ENCODE measurements at places on chromosomes 2 and 18.

- peak; percentile 75 for DNase-seq
These were observed 413.7 kb upstream of the FAM98A start for GRCh38 chr2:34012715-34013302.

DNA sequence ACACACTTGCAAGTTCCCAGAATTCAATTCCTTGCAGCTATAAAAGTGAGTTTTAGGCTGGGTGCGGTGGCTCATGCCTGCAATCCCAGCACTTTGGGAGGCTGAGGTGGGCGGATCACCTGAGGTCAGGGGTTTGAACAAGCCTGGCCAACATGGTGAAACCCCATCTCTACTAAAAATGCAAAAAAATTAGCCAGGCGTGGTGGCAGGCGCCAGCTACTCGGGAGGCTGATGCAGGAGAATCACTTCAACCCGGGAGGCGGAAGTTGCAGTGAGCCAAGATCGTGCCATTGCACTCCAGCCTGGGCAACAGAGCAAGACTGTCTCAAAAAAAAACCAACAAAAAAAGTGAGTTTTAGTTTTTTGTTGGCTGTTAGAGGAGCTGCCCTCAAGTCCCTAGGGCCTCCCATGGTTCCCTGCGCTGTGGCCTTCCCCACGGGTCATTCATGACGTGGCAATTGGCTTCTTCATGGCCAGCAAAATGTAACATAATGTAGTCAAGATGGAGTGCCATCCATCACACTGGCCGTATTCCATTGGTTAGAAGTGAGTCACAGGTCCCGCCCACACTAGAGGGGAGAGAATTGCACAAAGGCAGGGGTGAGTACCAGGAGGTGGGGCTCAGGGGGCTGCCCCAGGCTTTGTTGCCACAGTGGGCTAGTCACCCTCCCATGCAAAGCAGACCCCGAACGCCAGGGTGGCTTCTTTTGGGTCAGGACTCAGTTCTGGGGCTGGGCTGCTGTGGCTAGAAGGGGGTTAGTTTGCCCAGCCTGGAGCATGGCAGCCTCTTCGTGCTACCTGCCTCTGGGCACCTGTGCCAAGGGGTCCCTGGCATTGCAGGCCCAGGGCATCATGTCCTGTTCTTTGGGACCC, 37.7 kb upstream of the INHBB start:
- no peak for DNase-seq

GRCh38 chr2:10329880-10330699, 27.4 kb downstream of the HPCAL1 start:
- DNase-seq, result no peak

DNA sequence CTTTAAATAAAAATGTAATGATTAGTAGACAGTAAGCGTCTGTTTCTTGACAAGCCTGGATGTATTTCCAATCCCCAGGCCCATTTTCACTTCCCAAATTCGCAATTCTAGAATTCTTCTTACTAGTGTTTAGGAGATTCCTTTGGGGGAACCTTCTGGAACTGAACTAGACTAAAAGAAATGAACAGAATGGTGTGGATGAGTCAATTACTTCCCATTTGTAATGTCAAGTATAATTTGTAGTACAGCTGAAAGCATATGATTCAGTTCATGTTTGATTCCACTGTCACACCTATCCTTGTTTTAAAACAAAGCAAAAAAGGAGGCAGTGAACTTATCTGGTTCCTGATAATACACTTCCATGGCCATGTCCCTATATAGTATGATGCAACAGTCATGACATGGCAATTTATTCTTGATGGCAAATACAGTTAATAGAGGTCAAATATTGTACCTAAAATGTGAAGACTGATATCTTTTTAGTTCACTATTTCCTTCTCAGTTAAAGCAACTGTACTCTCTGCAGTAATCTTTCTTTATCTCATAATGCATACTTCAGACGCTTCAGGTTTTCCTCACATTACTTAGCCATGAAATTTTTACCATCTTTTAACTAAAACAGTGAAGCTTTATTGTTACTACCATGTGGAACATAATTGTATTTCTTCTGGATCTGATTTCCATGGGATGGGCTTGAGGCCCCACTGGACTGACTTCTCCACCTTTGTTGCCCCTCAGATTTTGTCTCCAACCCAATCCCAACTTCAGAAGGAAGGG, 2.0 kb downstream of the IDH1 start:
- DNase-seq, result no peak

DNA sequence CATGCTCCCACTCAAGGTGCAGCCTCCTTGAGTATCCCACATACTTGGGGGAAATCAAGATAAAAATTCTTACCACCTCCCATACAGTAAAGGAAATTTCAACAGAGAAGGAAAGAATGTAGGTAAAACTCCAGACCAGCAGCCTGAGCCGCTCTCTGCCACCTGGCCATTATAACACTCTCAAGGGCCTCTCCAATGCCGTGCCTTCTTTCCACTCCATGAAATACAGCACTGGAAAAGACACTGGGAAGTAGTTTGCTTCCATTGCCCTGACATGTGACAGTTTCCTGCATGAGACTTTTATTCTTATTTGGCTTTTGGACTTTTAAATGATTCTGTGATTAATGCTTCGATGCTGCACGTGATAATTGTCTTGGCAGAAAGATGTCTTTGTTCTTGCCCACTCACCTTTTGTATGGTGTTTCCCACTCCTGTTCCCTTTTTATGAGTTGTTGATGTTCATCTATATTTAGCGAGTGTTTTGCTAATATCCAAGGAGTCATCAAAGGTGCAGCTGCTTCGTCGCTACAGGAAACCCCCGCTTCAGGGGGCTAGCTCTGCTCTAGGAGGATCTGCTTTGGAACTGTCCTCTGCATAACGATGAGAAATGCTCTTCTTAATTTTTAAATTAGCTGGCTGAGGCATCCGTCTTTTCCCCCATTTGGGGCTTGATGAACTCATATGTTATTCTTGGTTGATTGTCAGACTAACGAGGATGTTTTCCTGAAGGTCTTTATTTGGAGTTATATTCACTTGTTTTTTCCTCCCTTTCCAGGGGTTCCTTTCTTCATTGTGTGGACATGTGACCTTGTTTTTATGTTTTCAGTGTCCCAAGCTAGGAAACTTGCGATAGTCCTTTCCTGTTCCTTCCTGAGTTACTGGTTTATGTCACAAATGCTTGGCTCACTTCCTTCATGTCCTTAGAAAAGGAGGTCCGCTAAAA, 179.4 kb downstream of the TXNL1 start:
- DNase-seq, result no peak

GRCh38 chr2:39121523-39122063, 742 bp upstream of the SOS1 start:
- no peak for DNase-seq

- no peak for DNase-seq
These were observed 1.8 kb downstream of the UPP2 start for GRCh38 chr2:158103411-158104012.

- no peak for DNase-seq
These were observed 23.7 kb downstream of the KIAA2012 start for GRCh38 chr2:202096736-202097135.
